Fibroblast of lung (primary cell): ENCODE measurements at places on chromosomes 12 and 14. TPM values are rescaled to one million over a fixed set of nuclear protein-coding genes. Genes with fewer than 3 reads are reported as not detected.

TMEM132C gene
- under 0.01 TPM in 1 of 2 replicates, not detected in the other for total RNA-seq

ZCRB1 gene
- total RNA-seq, result 31.2 and 32.1 TPM in 2 replicates

ASB2 gene
- 0.51 and 0.99 TPM in 2 replicates for total RNA-seq

VWF gene
- 0.26 and 1.7 TPM in 2 replicates for total RNA-seq

BDKRB1 gene
- 16.7 and 22.5 TPM in 2 replicates for total RNA-seq

ESRRB gene
- not detected in 2 replicates for total RNA-seq

RAD51AP1 gene
- total RNA-seq, result 1.0 and 4.1 TPM in 2 replicates

RTL1 gene
- not detected in 2 replicates for total RNA-seq

GLT8D2 gene
- 12.6 and 36.3 TPM in 2 replicates for total RNA-seq

PTPN21 gene
- total RNA-seq, result 9.2 and 13.2 TPM in 2 replicates

RPS6KA5 gene
- total RNA-seq, result 1.0 and 2.0 TPM in 2 replicates

TSHR gene
- total RNA-seq, result not detected in 2 replicates
